ENCODE measurements at places on chromosomes 12 and 14.

DNA sequence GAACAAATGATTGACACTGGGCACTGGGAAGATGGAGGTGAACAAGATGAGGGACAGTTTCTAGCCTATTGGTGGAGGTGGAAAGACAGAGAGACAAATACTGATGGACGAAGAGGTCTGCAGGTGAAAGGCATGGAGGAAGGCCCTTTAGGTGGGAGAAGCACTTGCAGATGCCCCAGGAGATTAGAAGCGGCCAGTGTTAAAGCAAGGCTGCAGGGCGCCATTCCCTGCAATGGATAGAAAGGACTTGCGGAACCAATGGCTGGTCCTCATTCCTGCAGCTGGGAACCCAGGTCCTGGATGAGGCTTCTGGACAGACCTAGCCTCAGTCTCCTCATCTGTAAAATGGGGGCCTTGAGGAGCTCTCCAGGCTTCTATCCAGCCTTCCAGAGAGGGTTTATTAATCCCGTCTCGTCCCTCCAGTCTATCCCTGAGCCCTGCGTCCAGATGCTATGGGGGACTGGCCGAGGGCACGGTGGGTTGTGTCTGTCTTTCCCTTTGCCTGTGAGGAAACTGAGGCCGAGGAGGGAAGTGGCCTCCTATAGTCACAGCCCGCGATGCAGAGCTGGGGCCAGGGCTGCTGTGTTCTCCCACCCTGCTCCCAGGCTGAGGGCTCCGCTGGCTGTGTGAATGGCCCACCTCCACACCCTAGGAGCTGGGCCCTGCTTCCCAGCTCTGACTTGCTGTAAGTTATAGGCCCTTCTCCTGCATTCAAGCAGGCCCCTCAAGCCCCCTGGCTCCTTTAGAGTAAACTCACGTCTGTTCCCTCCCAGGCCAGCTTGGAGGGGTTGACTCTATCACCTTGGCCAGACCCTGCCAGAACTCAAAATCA is 33.0 kb downstream of the CYP46A1 start:
- DNase-seq = no peak
- H3K27me3 ChIP-seq = no peaks in the 10 kb centered on the region
- H3K4me1 ChIP-seq = no peaks in the 10 kb centered on the region
- H3K27ac ChIP-seq = no peak overlapping the region

- H3K27ac ChIP-seq = no peak overlapping the region
- no peaks in the 10 kb centered on the region for H3K27me3 ChIP-seq
- no peaks in the 10 kb centered on the region for H3K36me3 ChIP-seq
- no peaks in the 10 kb centered on the region for H3K4me1 ChIP-seq
These were observed 727.6 kb upstream of the TMEM132C start for GRCh38 chr12:127539226-127539858.

GRCh38 chr14:61253064-61253738 is 27.9 kb downstream of the TMEM30B start:
- H3K27me3 ChIP-seq = peaks cover 4% of the 10 kb centered on the region
- H3K27ac ChIP-seq = no peak overlapping the region
- H3K4me1 ChIP-seq = no peaks in the 10 kb centered on the region
- H3K36me3 ChIP-seq = no peaks in the 10 kb centered on the region
- no peak overlapping the region for H3K4me3 ChIP-seq

- no peak for DNase-seq
- H3K36me3 ChIP-seq = no peaks in the 10 kb centered on the region
- peaks cover 32% of the 10 kb centered on the region for H3K4me1 ChIP-seq
- peak overlapping the region; percentile 43 for H3K4me3 ChIP-seq
- H3K27ac ChIP-seq = no peak overlapping the region
These were observed 40.7 kb downstream of the CORO1C start for GRCh38 chr12:108690542-108691174.

DNA sequence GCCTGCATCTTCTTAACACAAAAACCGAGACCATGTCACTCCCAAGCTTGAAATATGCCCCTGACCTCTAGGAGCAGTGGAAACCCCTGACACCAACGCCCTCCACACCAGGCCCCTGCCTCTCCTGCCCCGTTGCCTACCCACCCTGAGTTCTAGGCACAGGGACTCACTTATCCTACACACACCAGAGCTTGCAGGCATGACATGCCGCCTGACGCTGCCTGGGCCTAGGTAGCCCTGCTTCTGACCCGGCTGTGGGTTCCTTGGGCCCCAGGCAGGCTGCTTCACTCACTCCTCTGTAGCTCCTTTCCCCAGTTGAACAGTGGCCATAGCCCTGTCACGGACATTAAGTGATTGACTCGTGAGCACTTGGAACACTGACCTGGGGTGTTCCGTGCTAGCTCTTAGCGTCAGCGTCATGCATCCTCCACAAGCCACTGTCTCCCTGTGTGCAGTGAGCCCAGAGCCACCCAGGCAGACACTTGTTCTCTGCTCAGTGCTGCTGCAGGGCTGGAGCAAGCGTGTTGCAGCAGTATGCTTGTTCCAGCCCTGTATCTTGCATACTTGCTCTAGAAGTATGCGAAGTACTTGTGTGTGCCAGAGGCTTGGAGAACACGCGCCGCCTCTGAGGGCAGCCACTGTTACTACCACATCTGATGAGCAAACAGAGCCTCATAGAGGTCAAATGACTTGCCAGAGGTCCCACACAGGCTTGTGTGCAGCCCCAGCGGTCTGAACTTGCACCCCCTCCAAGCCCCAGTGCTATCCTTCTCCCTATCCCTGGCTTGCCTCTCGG is 15.6 kb downstream of the OTUB2 start:
- H3K36me3 ChIP-seq = peaks cover 23% of the 10 kb centered on the region
- no peak overlapping the region for H3K27ac ChIP-seq
- no peak for DNase-seq
- no peaks in the 10 kb centered on the region for H3K4me1 ChIP-seq

- no peak overlapping the region for H3K4me3 ChIP-seq
- no peaks in the 10 kb centered on the region for H3K4me1 ChIP-seq
- H3K27me3 ChIP-seq = no peaks in the 10 kb centered on the region
- no peak for DNase-seq
- H3K27ac ChIP-seq = no peak overlapping the region
These were observed 5.1 kb downstream of the DPPA3 start for GRCh38 chr12:7716381-7716780.

DNA sequence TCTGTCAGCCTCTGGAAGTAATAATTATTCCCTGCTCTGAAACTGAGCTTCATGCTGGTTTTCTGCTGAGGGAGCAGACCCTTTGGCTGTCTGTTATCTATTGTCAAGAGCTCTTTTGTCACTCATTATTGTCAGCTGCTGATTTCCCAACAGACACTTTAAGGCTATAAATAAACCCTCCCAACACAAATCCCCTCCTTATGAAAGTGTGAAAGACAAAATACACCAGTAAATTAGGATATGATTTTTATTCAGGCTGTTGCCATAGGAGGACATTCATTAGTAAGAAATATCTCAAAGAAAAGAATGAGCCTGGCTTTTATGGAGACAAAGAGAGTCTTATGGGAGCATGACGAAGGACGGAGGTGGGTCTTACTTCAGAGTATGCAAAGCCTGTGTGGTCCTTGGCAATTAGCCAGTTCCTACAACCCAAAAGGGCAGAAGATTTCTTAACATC is 180.8 kb downstream of the CRADD start:
- no peaks in the 10 kb centered on the region for H3K4me1 ChIP-seq
- H3K4me3 ChIP-seq = no peak overlapping the region
- H3K27me3 ChIP-seq = no peaks in the 10 kb centered on the region
- no peak for DNase-seq
- no peak overlapping the region for H3K27ac ChIP-seq

GRCh38 chr12:101714877-101715444 is 17.5 kb downstream of the CHPT1 start:
- H3K27ac ChIP-seq = no peak overlapping the region
- no peak overlapping the region for H3K4me3 ChIP-seq
- H3K4me1 ChIP-seq = no peaks in the 10 kb centered on the region
- no peaks in the 10 kb centered on the region for H3K36me3 ChIP-seq

DNA sequence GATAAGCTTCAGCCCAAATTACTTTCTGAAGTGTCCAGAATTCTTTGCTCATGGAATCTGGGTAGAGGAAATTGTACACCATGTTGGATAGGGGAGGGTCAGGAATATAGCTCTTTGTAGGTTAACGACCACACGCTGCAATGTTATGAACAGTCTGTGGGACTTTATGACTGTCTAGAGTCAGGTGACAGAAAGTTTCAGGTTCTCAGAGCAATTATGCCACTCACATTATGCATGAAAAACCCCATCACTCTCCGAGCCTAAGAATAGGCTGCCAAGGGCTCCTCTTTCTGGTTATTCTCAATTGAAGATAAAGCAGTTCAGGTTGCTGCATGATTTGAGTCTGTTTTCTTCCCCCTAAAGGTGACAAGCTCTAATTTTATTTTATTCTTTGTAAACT is 430.9 kb downstream of the ATP23 start:
- H3K4me3 ChIP-seq = no peak overlapping the region
- H3K27ac ChIP-seq = no peak overlapping the region
- no peaks in the 10 kb centered on the region for H3K27me3 ChIP-seq
- H3K4me1 ChIP-seq = no peaks in the 10 kb centered on the region
- DNase-seq = no peak

- peak; percentile 8 for DNase-seq
- H3K27me3 ChIP-seq = no peaks in the 10 kb centered on the region
- no peaks in the 10 kb centered on the region for H3K36me3 ChIP-seq
- peak overlapping the region; percentile 81 for H3K4me3 ChIP-seq
These were observed 187.2 kb upstream of the NEDD1 start for GRCh38 chr12:96719660-96720362.

DNA sequence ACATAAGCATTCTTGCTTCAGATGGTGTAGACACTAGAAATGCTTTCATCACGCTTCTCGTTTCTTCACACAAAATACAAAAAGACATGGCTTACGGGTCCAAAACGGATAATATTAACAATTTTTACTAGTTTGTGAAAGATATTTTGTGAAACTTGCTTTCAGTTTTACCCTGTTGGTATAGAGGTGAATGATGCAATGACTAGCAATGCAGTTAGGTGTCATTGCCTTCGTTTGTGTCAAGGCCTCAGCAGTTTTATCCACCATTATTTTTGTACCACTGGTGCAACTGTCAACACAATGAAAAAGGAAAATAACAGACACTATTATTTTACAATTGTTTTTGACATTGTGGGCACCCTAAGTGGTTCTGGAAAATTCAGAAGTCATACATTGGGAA is 323.0 kb downstream of the FLRT2 start:
- H3K4me3 ChIP-seq = no peak overlapping the region
- H3K36me3 ChIP-seq = no peaks in the 10 kb centered on the region
- H3K4me1 ChIP-seq = no peaks in the 10 kb centered on the region

Measured in naive thymus-derived CD4-positive, alpha-beta T cell (primary cell).